ENCODE measurements at places on chromosomes 6 and 20.

- DNase-seq: no peak
Observed at GRCh38 chr6:35260591-35261570, 1.3 kb downstream of the ZNF76 start.

- DNase-seq: no peak
Observed at GRCh38 chr20:60882836-60883235, 369.2 kb upstream of the CDH4 start.

- DNase-seq: no peak
Observed at GRCh38 chr20:15296422-15296821, 959.0 kb upstream of the FLRT3 start.

DNA sequence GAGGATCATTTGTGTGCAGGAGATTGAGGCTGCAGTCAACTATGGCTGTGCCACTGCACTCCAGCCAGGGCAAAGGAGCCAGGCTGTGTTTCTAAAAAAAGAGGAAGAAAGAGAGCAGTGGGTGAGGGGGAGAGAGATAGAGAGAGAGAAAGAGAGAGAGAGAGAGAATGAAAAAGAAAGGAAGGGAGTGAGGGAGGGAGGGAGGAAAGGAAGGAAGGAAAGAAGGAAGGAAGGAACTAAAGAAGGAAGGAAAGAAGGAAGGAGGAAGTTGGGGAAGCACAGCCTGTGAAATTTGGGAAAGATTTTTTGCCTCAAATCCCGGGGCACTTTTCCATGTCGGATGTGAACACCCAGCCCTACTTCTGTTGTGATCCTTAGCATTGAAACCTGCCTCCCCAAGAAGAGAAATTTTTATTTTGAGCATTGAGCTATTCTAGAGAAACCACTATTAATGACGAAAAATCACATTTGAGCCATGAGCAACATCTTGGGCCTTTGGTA, 57.8 kb downstream of the FOXA2 start:
- DNase-seq: no peak

DNA sequence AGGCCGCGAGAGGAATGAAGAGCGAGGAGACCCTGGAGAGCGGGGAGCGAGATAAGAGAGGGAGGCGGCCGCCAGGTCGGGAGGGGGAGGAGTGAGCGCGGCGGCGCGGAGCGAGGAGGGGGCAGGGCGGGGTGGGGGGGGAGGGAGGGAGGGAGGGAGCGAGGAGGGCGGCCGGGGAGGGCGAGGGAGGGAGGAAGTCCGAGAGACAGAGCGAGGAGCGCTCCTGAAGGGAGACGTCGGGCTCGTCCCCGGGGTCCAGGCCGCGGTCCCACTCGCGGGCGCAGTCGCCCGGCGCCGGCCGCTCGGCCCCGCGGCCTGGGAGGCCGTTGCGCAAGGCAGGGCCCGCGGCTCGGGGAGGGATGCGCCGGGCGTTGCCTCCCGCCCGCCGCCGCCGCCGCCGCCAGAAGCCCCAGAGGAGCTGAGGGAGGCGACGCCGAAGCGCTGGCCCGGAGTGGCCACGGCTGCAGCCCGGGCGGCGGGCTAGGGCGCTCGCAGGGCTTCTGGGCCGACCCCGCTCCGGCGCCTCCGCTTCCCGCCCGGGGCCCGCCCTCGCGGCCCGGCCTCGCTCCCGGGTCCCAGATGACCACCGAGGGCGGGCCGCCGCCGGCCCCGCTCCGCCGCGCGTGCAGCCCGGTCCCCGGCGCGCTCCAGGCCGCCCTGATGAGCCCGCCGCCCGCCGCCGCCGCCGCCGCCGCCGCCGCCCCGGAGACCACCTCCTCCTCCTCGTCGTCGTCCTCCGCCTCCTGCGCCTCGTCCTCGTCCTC, at the start of gene FOXF2:
Gene FOXF2 (plus strand): TSS at position 208 of the 764 bp plus-strand sequence. CDS start 372 bp downstream, at position 580.
- DNase-seq: no peak

- DNase-seq: no peak
Observed at GRCh38 chr6:2875359-2876191, 27.5 kb downstream of the SERPINB9 start.

DNA sequence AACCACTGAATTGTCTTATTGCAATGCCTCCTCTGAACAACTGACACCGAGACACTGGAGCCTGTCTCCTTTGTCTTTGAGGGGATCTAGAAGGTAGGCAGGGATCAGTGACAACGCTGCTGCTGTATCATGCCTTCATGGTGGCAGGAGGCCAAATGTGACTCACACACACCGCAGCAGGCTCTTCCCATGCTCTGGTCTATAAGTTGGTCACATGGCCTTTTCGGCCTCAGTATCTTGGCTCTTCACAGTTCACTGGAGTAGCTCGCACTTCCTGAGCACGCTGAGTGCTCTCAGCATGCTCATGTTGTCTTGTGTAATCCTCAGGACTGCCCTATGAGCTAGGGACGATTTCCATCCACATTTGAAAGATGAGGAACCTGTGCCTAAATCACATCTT, 167.4 kb upstream of the PCSK2 start:
- no peak for DNase-seq

DNA sequence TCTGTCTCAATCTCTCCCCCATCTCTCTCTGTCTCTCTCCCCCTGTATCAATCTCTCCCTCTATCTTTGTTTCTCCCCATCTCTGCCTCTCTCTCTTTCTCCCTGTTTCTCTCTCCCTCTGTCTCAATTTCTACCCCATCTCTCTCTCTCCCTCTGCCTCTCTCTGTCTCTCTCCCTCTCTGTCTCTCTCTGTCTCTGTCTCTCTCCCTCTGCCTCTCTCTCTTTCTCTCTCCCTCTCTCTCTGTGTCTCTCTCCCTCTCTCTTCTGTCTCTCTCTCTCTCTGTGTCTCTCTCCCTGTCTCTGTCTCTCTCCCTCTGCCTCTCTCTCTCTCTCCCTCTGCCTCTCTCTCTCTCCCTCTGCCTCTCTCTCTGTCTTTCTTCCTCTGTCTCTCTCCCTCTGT, 62.6 kb downstream of the DACT2 start:
- no peak for DNase-seq

- DNase-seq: no peak
Observed at GRCh38 chr6:143637691-143638090, 40.1 kb upstream of the PHACTR2 start.

GRCh38 chr6:21075986-21076385, 517.6 kb upstream of the SOX4 start:
- DNase-seq: no peak

- DNase-seq: no peak
Observed at GRCh38 chr6:40287296-40287850, 299.8 kb downstream of the LRFN2 start.

DNA sequence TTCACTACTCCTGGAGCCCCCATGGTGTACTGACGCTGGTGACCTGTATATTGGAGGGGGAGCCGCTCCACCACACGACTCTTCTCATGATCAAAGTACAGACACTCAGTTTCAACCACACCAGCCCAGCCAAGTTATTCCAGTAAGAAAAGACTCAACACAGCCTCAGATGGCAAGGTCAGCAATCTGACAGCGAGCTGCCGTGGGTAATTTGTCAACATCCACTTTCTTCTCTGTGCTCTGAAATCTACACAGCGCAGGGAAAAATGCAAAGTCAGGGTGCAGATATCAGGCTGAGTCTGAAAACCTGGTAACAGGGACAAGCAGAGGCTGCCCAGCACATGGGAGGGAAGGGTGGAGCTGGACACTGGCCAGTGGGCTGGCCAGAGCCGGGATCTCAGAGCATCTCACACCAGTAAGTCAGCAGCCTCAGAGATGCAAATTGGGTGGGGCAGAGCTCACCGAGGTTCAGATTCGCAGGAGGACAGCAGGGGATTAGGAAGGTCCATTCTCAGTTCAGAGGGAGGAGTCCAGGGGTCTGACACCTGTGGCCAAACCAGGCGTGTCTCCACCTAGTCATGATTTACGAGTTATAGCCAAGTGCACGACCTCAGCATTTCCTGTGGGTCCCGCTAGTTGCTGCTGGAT, 44.5 kb upstream of the RPS6KA2 start:
- no peak for DNase-seq

- DNase-seq: no peak
Observed at GRCh38 chr6:13787137-13787536, 27.2 kb downstream of the MCUR1 start.

DNA sequence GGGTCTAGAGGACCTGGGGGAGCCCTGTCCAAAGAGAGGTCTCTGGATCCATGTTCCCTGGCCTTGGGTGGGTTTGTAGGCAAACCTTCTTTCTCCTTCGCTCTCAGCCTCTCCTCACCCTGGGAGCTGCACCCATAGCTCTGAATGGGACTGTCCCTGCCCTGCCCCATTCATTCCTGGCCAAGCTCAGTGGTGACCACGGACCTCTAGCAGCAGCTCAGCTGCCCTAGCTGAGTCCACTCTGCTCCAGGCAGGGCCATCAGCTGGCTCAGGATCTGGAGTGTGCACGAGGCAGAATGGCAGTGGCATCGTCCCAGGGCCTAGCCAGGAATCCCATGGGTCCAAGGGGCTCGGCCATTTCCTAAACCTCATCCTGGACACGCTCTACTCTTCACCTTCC, 5.3 kb downstream of the ULBP3 start:
- no peak for DNase-seq

GRCh38 chr20:30500829-30501440, 756.5 kb upstream of the DEFB115 start:
- no peak for DNase-seq

DNA sequence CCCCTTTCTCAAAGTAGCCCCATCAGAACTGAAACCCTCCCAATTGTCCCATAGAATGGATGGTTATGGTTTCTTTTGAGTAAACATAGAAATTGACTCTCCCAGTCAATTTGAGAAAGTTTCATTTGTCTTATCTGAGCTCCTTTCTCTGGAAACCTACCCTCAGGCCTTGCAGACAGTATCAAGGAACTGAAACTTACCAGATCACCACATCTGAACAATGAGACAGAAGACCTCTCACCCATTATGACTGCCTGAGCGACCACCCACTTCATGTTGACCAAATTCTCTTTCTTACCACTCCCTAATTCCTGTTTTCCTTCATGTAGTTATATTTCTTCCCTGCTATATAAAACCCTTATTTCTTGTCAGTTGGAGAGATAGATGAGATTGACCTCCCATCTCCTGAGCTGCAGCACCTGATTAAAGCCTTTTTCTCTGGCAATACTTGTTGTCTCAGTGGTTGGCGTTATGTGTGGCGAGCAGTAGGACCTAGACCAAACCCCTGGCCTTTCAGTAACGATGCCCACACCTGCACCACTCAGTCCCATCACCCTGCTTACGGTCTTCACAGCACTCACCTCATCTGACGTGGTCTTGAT, 138.9 kb downstream of the ZNF217 start:
- DNase-seq: no peak
